ENCODE measurements at places on chromosomes 5 and 9. TPM values are rescaled to one million over a fixed set of nuclear protein-coding genes. Genes with fewer than 3 reads are reported as not detected.
A peak's percentile ranks its signal among the peaks of the same experiment; 100 is the strongest.

- H3K27me3 ChIP-seq, result no peaks in the 10 kb centered on the region
- no peaks in the 10 kb centered on the region for H3K36me3 ChIP-seq
- H3K4me3 ChIP-seq, result no peak overlapping the region
- no peak overlapping the region for H3K27ac ChIP-seq
These were observed 37.1 kb upstream of the NR3C1 start for GRCh38 chr5:143440448-143441115.

The DPM2 gene
- 24.1 TPM for total RNA-seq

GRCh38 chr9:34628656-34629490 lies at the start of gene ARID3C:
Gene ARID3C, minus strand, starts transcription at chr9:34629066. Its CDS starts 1,052 bp downstream, at chr9:34628014.
- H3K27ac ChIP-seq, result no peak within 1 kb of the TSS
- peaks cover 9% of the 10 kb centered on the region for H3K4me1 ChIP-seq
- peak; percentile 92 for DNase-seq

- no peak overlapping the region for H3K4me3 ChIP-seq
- no peaks in the 10 kb centered on the region for H3K27me3 ChIP-seq
- no peak for DNase-seq
- H3K27ac ChIP-seq, result no peak overlapping the region
- no peaks in the 10 kb centered on the region for H3K36me3 ChIP-seq
These were observed 677.5 kb upstream of the ST8SIA4 start for GRCh38 chr5:101580591-101580990.

DNA sequence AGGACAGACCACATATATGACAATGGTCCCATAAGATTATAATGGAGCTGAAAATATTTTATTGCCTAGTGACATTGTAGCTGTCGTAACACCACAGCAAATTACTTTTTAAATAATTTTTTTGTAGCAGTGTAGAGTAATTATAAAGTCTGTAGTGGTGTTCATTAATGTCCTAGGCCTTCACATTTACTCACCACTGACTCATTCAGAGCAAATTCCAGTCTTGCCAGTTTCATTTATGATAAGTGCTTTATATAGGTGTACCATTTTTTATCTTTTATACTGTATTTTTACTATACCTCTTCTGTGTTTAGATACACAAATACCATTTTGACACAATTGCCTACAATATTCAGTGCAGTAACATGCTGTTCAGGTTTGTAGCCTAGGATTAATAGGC lies 67.6 kb downstream of the TLE4 start:
- H3K4me3 ChIP-seq, result no peak overlapping the region
- H3K4me1 ChIP-seq, result no peaks in the 10 kb centered on the region
- no peaks in the 10 kb centered on the region for H3K27me3 ChIP-seq

DNA sequence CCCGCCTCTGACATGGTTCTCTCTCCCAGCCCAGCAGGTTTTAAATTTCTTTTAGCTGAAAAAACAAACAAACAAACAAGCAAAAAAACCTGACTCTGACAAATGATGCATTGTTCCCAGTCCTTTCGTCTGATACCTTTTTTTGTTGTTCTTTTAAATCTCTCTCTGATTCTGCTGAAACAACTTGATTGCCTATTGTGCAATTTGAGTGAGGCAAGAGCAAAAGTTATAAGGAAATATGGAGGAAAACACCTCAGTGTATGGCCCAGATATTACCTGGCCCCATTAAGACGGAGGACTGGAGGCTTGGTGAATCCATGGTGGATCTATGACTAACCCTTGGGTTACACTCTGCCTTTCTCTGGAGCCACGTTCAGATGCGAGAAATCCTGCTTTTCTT lies 164.0 kb downstream of the MELK start:
- DNase-seq, result no peak
- peaks cover 9% of the 10 kb centered on the region for H3K27me3 ChIP-seq
- H3K4me1 ChIP-seq, result peaks cover 6% of the 10 kb centered on the region
- H3K27ac ChIP-seq, result no peak overlapping the region
- H3K36me3 ChIP-seq, result no peaks in the 10 kb centered on the region
- H3K4me3 ChIP-seq, result no peak overlapping the region

The ZNF879 gene
- total RNA-seq, result 2.4 TPM

DNA sequence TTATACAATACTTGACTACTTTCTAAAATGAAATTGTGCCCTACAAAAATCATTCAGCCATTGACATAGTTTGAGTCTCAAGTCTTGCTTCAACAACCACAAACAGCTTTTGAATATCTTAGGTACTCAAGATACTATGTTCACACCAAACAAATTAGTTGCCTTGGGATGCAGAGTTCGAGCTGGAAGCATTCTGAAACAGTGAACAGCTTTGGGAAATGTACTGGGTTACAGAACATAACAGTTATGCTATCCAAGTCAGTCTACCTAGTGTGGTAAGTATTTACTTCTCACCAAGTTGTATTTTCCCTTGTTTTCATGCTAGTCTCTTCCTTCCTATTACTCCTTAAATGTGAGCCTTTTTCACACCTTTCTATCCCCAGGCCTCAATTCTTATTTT lies 143.2 kb downstream of the SSBP2 start:
- no peaks in the 10 kb centered on the region for H3K27me3 ChIP-seq
- H3K4me3 ChIP-seq, result no peak overlapping the region
- DNase-seq, result no peak
- no peaks in the 10 kb centered on the region for H3K36me3 ChIP-seq
- no peaks in the 10 kb centered on the region for H3K4me1 ChIP-seq

DNA sequence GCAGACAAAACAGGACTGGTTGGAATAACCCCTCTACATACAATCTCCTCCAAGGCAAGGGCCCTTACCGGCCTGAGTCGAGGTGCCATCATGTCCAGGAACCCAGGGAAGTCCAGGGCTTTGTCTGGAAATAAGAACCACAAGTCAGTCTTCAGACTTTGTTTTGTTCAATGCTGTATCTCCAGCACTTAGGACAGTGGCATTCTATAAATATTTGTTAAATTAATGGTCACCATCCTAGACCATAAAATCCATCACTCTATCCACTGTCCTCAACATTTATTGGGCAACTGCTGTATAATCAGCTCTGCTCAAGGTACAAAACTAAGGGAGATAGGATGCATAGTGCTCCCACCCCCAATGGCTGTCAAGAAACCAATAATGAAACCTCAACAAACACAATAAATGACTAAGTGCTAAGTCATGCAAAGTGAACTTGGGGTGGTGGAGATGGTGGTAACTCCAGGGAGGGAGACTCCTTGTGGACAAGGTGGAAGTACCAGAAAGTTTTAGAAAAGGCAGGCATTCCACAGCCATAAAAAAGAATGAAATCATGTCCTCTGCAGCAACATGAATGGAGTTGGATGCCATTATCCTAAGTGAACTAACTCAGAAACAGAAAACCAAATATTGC lies 5.0 kb downstream of the RELL2 start:
- no peak for DNase-seq
- H3K36me3 ChIP-seq, result peaks cover 6% of the 10 kb centered on the region
- H3K27ac ChIP-seq, result no peak overlapping the region
- H3K4me3 ChIP-seq, result no peak overlapping the region

The SLC34A1 gene
- total RNA-seq, result not detected

The PLPP7 gene
- 3.2 TPM for total RNA-seq

DNA sequence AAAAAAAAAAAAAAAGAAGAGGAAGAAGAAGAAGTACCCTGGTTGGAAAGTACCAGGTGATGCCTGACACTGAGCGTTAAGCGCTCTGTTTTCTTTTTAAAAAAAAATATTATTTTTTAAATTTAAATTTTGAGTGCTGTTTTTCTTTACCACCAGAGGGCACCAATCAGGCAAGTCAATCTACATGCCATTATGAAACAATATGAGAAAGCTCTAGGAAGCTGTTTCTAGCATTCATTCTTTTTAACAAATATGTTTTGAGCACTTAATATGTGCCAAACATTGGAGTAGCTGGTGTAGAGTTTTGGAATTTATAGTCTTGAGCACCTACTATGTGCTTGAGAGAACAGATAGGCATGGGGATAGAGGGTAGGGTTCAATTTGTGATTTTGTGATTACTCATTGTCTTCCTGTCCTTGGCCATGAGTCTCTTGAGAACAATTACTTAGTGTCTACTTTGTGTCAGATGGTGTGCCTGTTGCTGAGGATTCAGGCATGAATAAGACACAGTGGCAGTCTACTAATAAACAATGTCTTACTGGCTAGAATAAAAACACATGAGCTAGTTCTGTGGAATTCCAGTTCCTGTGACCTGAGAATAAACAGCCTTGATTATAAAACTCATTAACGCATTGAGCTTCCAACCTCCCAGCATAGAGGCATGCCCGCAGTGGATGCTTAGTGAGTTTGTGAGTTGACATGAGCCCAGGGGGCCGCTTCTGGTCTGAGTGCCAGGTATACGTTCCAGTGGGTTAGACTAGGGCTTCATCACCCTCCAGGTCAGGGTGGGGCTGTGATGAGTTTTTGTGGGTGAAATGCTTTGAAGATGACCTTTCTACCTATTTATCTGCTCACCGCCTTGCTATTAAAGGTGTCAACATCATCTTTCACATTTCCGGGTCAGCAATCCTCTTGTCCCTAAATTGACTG lies 3.0 kb upstream of the UBE2R2 start:
- H3K4me3 ChIP-seq, result no peak overlapping the region
- no peaks in the 10 kb centered on the region for H3K36me3 ChIP-seq
- H3K27me3 ChIP-seq, result no peaks in the 10 kb centered on the region

- H3K36me3 ChIP-seq, result no peaks in the 10 kb centered on the region
- H3K4me3 ChIP-seq, result no peak overlapping the region
- H3K27me3 ChIP-seq, result no peaks in the 10 kb centered on the region
- no peak for DNase-seq
- H3K27ac ChIP-seq, result no peak overlapping the region
- H3K4me1 ChIP-seq, result no peaks in the 10 kb centered on the region
These were observed 27.4 kb upstream of the KIF12 start for GRCh38 chr9:114126247-114127060.

DNA sequence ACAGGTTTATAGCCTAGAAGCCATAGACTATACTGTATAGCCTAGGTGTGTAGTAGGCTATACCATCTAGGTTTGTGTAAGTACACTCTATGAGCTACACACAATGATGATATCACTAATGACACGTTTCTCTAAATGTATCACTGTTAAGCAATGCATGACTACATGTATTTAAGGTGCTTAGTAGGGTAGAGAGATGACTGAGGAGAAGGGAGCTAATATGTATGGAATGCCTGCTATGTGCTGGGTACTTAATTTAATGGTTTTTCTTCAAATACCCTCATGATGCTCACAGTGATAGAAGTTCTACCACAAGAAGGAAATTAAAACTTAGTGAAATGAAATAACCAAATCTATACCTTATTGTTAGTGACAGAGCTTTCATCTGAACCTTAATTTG lies 1785.5 kb downstream of the EFNA5 start:
- no peaks in the 10 kb centered on the region for H3K4me1 ChIP-seq
- no peak for DNase-seq
- no peak overlapping the region for H3K27ac ChIP-seq

The SH3RF2 gene
- 19.2 TPM for total RNA-seq

DNA sequence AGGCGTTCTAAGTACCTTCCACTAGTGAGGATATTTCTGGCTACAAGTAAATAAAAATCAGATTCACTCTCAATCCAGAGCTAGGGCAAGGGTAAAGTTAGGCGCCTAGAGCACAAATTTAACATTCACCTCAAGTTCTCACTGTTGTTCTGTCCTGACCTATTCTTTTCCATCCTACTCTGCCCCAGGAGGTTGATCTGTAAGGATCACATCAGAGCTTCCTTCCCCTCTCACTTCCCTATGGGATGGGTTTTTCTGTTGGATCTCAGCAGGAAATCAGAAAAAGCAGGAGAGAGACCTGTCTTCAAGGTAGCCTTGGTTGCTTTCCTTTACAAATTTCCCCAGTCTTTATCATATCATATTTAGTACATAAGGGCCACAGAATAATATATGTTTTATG lies 316.7 kb downstream of the GABRG2 start:
- no peaks in the 10 kb centered on the region for H3K27me3 ChIP-seq
- no peaks in the 10 kb centered on the region for H3K4me1 ChIP-seq
- H3K4me3 ChIP-seq, result no peak overlapping the region
- H3K27ac ChIP-seq, result no peak overlapping the region

- H3K27me3 ChIP-seq, result peaks cover 7% of the 10 kb centered on the region
- H3K36me3 ChIP-seq, result no peaks in the 10 kb centered on the region
- DNase-seq, result no peak
- H3K4me1 ChIP-seq, result peaks cover 9% of the 10 kb centered on the region
- H3K27ac ChIP-seq, result no peak overlapping the region
These were observed 22.9 kb downstream of the OR2V2 start for GRCh38 chr5:181170237-181170825.

GRCh38 chr9:93057703-93058354 lies 672 bp upstream of the SUSD3 start:
- no peaks in the 10 kb centered on the region for H3K27me3 ChIP-seq
- H3K36me3 ChIP-seq, result no peaks in the 10 kb centered on the region
- H3K4me3 ChIP-seq, result no peak overlapping the region
- peak overlapping the region; percentile 35 for H3K27ac ChIP-seq
- no peak for DNase-seq
- peaks cover 47% of the 10 kb centered on the region for H3K4me1 ChIP-seq

The CER1 gene
- total RNA-seq, result not detected

DNA sequence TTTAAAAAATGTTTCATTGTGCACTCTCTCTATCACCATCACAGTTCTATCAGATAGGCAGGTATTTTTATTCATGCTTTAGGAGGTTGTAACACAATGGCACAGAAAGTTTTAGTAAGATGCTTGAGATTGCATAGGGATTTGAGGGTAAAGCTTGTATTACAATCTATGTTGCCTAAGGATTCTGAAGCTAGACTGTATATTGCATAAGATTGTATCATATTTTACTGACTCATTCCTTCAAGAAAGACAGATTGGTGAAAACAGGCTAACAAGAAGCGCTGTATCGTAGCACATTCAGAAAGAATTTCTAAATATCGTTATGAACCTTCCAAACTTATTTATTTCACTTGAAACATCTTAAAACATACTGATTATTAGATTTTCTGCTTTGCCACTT lies 577.7 kb downstream of the EBF1 start:
- no peaks in the 10 kb centered on the region for H3K4me1 ChIP-seq
- H3K4me3 ChIP-seq, result no peak overlapping the region
- H3K27ac ChIP-seq, result no peak overlapping the region

The TRIO gene
- total RNA-seq, result 404 TPM

DNA sequence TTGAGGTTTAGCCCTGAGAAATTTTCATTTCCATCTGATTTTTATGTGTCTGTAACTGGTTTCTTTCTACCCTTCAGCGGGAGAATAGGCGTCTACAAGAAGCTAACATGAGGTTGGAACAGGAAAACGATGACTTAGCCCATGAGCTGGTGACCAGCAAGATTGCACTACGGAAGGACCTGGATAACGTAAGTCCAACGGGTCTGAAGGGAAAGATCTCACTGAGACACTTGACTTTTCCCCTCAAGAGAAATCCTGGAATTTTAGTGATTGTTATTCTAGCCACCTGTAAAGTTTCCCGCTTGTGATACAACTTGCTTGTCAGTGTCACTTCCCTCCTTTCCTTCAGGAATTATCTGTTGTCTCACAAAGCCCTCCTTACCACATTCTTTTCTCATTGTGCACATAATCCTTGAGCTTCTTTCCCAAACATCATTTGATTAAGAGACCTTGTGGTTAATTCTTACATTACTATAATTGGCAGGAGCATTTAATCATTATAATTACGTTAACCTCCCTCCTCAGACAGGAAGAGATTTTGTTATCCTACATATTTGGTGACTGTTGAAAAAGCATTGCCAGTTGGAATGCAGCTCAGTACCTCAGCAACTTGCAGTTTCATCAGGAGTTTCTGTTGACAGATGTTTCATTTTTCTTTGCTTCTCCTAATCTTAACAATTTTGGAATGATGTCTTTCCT lies 56.9 kb downstream of the GPR21 start:
- H3K36me3 ChIP-seq, result peaks cover 90% of the 10 kb centered on the region
- H3K27ac ChIP-seq, result no peak overlapping the region
- no peaks in the 10 kb centered on the region for H3K4me1 ChIP-seq
- no peak for DNase-seq
- H3K27me3 ChIP-seq, result no peaks in the 10 kb centered on the region

The FER gene
- 26.6 TPM for total RNA-seq
